ENCODE measurements at places on chromosomes 11 and 22.

GRCh38 chr11:76267556-76267955, 61.3 kb upstream of the WNT11 start:
- DNase-seq = no peak

DNA sequence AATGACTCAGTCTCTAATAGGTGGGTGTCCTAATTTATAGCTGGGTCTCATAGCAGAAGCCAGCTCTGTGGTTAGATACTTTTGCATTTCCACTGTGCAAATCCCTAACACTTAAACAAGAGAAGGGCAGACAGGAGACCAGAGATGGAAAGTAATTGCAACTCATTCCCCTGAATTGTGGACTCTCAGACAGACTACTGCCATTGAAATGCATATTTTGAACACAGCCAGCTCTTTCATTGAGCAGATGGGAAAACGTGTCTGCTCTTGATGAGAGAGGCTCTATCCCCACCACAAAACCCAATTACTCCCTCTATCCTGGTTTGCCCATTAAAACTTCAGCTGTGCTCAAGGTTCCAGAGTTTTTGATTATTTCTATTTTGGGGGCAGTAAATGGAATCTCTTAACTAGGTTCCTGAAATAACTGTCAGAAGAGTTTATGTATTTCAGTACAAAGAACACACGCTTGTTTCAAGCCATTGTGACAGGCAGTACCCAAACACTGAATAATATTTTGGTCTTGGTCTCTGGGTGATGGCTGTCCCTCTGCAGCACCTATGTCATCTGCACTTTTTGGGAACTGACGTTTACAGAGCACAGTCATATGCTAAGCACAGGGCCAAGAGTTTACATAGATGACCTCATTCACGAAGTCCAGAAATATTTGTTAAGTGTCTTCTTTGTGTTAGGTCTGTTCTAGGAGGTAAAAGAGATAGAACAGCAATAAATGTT, 41.7 kb downstream of the FAM227A start:
- no peak for DNase-seq

- no peak for DNase-seq
These were observed 49.8 kb downstream of the BMAL1 start for GRCh38 chr11:13327421-13327820.

DNA sequence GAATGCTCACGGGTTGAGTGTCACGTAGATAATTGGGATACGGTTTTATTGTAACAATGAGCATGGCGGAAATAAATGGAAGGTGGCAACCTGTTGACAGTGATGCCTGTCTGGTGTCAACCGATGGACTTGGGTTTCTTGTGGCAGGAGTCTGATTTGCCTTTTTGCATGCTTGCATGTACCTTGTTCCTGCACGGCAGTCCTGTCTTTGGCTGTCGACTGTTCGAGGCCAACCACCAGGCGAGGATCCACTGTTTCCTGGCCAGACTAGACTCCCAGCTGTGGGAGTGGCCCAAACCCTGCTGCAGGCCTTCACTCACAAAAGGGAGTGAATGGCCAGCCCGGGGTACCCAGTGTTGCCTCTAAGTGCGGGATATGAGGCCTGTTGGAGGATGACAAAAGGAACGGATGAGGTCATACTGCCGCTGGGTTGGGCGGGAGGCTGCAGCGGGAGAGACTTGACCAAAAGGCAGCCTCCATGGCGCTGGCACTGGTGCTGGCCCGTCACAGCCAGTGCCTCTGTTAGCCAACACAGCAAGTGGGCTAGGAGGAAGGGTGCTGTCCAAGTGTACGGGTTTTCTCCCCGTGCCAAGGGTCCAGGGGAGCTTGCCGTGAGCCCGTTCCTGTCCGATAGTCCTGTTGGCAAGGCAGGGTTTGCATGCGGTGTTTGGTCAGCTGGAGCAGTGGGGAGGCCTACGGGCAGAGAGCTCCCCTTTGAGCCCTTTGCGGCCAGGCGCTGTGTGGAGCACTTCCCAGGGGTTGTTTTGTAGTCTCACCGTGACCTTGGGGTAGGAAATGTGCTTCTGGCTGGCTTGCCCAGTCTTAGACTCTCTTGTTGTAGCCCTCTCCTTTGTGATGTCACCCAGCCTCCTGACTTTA, 974 bp downstream of the DGCR8 start:
- DNase-seq = no peak

GRCh38 chr22:39179841-39180335, 27.4 kb upstream of the CBX7 start:
- no peak for DNase-seq

- DNase-seq = no peak
These were observed 112.6 kb downstream of the EMSY start for GRCh38 chr11:76557466-76557865.

- DNase-seq = no peak
These were observed 67.4 kb downstream of the SCUBE1 start for GRCh38 chr22:43275545-43276317.

DNA sequence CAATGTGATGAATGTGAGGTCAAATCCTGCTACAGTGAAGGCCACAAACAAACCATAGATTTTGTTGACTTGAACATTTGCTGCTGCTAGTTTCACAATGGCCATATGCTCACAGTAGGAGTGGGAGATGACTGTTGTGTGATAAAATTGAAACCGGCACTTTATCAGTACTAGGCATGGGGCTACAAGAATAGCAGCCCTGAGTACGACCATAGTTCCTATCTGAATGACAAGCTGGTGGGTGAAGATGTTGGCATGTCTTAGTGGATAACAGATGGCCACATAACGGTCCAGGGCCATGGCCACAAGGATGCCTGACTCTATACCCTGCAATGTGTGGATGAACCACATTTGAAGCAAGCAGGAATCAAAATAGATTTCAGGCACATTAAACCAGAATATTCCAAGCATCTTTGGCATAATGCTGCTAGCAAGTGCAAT, 2.8 kb downstream of the OR52A1 start:
- no peak for DNase-seq

DNA sequence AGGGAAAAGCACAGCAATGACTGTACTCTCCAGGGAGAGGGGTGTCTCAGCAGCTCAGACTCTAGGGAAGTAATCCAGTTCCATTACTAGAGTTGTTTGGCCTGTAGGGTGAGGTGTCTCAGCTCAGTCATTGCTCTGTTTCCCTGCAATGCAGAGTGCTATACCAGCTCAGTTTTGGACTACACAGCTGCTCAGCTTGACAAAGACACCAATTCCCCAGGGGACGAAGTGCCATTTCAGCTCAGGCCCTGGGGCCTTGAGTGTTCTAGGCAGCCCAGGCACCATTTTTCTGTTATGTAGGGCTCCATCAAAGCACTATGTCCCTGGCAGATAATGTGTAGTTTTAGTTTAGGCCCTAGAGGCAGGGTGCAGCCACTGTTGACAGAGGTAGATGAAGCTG, 18.2 kb downstream of the CALCB start:
- DNase-seq = no peak

GRCh38 chr11:10303558-10304363, 1.1 kb upstream of the ADM start:
- DNase-seq = no peak

- DNase-seq = no peak
These were observed 20.8 kb upstream of the PICALM start for GRCh38 chr11:86089659-86090058.

GRCh38 chr11:13268791-13269190, 8.8 kb upstream of the BMAL1 start:
- DNase-seq = no peak

GRCh38 chr11:67437082-67437808, at the start of gene PTPRCAP:
TSS of gene PTPRCAP (minus strand) at chr11:67437682. CDS start at chr11:67437619, 63 bp downstream.
- peak; percentile 51 for DNase-seq

- peak; percentile 13 for DNase-seq
These were observed 201.2 kb upstream of the E2F8 start for GRCh38 chr11:19441752-19442553.

DNA sequence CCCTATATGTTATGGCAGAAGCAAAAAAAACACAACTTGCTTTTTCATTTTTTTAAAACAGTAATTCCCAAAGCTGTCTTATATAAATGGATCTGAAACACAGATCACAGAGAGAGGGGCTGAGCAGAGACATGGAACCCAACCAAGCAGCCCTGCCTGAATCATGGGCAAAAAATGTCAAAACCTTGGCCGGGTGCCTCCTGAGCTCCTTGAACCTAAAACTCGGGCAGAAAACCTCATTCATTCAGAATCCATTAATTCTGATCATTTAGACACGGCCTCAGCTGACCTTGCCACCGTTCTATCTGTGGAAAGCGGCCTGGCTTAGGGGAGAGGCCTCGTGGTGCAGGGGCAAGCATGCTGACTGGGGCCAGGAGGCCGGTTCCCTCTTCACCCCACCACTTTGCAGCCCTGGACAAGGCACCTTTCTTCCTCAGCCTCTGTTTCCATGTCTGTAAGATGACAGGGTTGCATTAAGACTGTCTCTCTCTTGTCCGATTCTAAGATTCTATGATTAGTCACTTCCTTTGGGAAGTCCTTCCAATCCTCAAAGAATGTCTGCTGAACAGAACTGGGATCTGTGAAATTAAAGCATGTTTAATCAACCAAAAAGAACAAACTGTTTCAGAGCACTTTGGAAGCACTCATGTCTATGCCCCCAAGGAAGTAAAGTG, 26.0 kb downstream of the TENM4 start:
- no peak for DNase-seq

- no peak for DNase-seq
These were observed 4.8 kb downstream of the PPME1 start for GRCh38 chr11:74175920-74176319.

DNA sequence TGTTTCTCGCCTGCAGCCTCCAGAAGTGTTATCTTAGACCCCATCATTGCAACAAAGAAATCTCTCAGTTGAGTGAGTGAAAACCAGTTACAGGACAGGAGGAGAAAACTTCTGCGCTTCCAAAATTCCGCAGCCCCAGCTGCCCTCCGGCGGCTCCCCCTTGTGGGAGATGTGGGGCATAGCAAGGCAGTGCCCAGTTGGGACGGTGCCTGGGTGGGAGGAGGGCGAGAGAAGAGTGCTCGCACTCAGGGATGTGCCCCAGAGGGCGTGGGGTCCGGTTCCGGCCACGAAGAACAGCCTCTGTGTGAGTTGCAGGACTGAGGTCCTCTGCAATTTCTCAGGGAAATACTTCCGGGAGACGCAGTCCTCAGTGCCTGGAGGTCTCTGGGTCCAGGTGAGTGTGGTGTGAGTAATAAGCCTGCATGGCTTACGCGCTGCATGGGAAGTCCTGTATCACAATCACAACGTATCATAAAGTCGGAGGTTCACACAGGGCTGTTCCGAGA, 87.0 kb upstream of the BLID start:
- DNase-seq = peak; percentile 6

- DNase-seq = no peak
These were observed 586.9 kb downstream of the FAM181B start for GRCh38 chr11:82146789-82147188.

- peak; percentile 88 for DNase-seq
These were observed 79.6 kb downstream of the ME3 start for GRCh38 chr11:86592659-86593451.

GRCh38 chr11:1339066-1339675, 29.7 kb upstream of the TOLLIP start:
- no peak for DNase-seq

DNA sequence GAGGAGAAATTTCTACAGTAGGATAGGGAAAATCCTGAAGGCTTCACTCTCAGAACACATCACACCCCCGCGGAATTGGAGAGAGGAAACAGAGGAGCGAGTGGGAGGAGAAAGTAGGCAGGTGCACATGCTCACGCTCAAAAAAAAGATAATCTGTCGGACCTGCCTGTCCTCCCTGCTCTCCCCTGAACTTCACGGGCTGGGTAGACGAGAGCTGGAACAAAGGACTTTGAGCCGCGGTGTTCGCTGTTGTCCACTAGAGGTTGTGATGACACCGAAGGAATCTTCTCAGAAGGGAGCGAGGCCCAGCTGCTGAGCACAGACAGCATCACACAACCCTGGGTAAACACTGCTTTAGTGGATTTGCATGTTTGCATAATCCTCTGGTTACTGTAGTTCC, 5.0 kb downstream of the SEZ6L start:
- no peak for DNase-seq

DNA sequence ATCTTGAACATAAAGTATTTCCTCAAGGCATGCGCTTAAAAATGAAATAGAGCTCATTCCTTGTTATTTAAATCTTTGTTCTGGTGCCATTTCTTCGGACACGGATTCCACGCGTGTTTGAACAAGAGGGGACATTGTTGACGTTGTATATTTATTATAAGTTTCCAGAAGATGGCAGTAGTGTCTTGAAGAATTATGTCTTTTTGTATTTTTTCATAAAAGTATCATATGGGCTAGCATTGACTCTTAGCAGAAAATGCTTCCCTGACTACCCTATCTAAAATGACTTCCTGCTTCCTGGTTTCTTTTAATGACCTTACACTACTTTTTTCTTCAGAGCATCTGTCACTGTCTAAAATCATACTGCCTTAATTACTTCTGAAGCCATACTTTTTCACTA, 20.4 kb downstream of the BIRC2 start:
- DNase-seq = no peak

- DNase-seq = no peak
These were observed 28.5 kb downstream of the RSPH14 start for GRCh38 chr22:23113067-23113846.

GRCh38 chr11:96341211-96342013, 1.6 kb downstream of the MAML2 start:
- DNase-seq = no peak

GRCh38 chr22:29308791-29309262, 2.4 kb downstream of the GAS2L1 start:
- DNase-seq = no peak

DNA sequence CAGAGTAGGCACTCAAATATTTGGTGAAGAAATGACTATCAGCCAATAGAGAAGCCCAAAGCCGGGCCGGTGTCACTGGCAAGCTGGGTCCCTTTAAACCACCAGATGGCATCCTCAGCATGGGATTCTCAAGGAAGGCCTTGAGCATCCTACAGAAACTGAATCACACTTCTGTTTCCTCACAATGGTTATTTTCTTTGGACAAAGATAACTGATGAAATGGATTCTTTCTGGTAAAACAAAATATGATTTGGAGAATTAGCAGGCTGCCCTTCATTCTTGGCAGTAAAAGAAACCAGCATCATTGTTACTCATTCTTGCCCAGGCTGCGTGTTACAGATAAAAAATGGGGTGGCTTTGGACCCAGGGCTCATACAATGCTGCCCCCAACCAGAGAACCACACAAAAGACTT, 30.3 kb upstream of the ASPHD2 start:
- peak; percentile 34 for DNase-seq

GRCh38 chr11:18457450-18457849, 1.8 kb downstream of the LDHAL6A start:
- no peak for DNase-seq

DNA sequence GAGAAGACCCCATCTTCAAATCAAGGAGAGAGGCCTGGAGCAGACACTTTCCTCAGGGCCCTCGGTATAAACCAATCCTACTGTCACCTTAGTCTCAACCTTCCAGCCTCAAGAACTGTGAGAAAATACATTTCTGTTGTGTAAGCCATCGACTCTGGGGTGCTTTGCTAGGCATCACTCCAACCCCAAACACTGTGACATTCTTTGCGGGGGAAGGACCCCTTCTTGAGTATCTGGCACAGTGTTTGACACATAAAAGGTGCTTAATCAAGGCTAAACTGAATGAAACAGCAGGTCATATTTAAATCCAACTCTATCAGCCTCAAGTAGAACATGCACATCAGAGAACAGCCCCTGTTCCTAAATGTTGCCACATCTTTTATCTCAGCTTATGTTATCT, 558.1 kb downstream of the INSC start:
- DNase-seq = no peak
